ENCODE measurements at places on chromosomes 2 and 18.

- DNase-seq = no peak
These were observed 77.1 kb upstream of the SLC4A10 start for GRCh38 chr2:161547130-161547529.

GRCh38 chr2:128639693-128640092 is 321.0 kb upstream of the HS6ST1 start:
- no peak for DNase-seq

DNA sequence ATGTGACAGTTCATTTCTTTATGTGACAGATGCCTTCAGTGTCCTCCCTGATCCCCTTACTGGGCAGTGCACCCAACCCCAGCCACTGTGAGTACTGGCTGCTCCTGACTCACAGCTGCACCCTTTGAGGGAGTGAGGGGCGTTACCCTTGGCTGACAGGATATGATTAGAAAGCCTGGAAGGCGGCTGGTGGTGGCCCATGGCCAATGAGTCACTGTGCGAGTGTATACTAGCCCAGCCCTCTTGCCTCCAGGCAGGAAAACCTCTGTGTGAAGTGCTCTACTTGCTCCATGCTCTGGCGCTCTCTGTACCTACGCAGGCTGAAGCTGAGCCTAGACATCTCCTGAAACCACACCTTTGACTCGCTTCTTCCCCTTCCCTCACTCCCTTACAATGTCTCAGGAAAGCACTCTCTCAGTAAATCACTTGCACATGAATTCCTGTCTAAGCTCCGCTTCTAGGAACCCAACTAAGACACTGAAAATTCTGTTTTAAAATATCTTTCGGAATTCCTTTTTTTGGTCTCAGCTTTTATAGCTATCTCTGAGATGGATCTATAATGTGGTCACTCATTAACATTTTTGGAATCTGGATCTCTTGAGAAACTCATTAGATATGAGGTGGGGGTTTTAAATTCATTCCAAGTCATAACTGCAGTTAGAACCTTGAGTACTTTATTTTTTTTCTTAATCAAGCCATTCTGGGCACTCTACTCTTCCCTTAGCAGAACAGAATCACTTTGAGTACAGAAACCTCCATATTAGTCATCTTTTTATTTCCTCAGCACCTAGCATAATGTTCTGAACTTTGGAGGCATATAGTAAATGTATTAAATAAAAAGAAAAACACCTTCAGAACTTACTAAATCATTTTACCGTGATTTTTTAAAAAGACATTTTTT is 25.3 kb upstream of the STAM2 start:
- DNase-seq = no peak

GRCh38 chr2:71749671-71750101 is 296.3 kb downstream of the DYSF start:
- no peak for DNase-seq

DNA sequence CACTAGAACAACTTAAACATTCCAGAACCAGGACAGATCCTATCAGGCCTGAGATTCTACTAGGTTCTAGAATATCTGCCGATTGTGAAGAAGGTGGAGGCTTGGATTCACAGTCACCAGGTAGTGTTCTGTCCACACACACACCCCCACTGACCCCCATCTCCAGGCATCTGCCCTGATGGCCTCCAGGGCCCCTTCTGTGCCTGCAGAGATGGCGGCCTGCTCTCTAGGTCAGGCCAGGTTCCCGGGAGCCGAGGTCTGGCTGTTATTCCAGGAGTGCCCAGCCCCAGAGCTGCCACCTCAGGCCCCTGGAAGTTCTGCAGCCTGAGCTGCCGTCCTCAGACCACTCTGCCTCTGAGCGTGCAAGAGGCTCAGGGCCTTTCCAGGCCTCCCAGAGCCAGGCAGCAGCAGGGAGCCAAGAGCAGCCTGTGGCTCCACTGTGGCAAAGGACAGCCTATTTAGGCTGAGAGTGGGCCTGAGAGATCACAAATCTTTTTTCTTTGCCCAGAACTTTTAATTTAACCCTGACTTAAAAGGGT is 96.2 kb upstream of the ASAP2 start:
- DNase-seq = no peak

DNA sequence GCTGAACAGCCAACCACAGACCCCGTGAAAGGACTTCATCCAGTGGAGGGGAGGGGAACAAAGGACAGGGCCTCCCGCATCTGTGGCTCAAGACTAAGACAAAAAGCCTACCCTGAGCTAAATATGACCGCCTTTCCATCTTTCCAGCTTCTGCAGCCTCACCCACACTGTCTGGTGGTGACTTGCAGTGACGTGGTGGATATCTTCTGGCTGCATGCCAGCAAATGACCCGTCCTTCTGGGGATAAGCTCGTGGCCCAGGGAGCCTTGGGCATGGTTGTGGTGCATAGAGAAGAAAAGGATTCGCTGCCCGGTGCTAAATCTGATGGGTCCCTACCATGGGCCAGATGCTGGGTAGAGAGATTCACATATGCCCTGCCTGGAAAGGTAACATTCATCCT is 8.7 kb upstream of the NGEF start:
- no peak for DNase-seq

GRCh38 chr2:177225965-177226360 is 13.4 kb downstream of the HNRNPA3 start:
- DNase-seq = no peak

GRCh38 chr2:96161898-96162297 is 16.7 kb upstream of the DUSP2 start:
- DNase-seq = no peak

GRCh38 chr2:54372361-54372760 is 83.8 kb upstream of the SPTBN1 start:
- no peak for DNase-seq

DNA sequence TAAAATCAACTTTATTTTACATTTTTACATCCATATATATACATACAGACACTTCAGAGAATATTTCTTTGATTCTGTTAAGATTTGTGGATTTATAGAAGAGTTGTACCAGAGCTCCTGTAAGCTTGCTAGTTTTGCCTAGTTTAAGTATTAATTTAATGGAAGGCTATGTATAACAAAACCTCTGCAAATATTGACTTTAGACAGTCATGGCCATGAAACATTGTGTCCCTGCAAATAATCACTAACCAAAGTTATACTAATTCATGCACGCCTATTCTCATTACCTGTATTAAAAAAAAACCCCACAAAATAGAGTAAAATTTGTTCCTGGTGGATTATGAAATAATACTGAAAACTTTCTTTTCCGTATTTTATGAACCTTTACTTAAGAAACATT is 379.3 kb downstream of the CTNNA2 start:
- no peak for DNase-seq

GRCh38 chr2:234116010-234116409 is 65.5 kb downstream of the SPP2 start:
- DNase-seq = no peak

DNA sequence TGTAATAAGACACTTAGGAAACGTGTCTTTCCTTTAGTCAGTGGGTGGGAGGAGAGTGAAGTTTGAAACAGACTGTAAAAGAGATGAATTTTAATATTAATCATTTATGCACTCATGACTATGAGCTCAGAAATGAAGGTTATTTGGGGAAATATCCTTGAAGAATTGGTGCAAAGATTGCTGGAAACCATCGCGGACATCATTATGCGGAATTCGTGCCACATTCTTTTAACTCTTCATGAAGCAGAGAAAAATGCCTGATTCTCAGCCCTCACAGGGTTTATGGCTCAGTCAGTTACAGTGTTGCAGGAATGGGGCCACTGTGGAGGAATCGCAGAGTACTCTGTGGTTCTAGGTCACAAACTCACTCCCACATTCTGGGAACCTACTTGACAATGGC is 109.7 kb downstream of the RGPD3 start:
- no peak for DNase-seq

DNA sequence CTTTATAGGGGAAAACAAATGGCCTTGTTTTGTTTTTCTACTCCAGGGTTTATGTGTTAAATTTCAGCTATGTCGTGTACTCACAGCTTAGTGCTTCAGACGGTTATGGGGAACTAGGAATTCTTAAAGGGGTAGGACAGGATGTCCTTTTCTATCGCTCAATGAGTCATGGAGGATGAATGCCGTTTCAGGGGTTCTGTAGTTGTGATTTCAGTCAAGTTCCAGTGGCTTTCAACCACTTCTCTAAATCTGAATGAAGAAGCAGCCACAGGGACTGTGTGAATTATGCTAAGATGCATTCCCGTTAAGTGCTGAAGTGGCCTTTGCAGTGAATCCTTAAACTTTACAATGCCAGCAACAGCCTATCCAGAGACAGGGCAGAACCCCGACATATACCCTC is 1231.7 kb upstream of the ZEB2 start:
- no peak for DNase-seq

- no peak for DNase-seq
These were observed 40.2 kb upstream of the STAT4 start for GRCh38 chr2:191190861-191191552.

DNA sequence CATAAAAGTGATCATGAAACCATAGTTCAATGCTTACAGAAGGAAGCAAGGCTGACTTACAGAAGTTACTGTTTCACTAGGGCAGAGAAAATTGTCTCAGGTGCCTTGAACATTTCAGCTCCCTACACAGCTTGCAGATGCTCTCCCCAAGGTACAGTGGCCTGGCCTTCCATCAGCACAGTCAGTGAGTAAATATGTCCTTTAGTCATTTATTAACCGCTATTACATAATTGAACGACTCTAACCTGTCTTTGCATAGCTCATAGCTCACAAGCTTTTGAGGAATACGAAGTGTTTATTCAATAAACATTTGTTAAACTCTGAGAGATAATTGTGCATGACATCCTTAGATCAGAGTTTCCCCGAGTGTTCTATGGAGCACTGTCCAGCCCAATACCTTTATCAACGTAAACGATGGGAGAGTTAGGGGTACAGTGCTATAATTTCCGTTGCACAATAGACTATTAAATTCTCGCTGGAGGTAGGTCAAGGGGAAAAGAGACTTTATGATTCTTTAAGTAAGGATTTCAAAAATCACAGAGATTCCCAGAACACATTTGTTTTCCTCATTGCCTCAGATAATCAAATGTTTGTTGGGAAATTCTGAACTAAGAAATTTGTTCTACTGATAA is 677.8 kb downstream of the TSN start:
- DNase-seq = no peak

DNA sequence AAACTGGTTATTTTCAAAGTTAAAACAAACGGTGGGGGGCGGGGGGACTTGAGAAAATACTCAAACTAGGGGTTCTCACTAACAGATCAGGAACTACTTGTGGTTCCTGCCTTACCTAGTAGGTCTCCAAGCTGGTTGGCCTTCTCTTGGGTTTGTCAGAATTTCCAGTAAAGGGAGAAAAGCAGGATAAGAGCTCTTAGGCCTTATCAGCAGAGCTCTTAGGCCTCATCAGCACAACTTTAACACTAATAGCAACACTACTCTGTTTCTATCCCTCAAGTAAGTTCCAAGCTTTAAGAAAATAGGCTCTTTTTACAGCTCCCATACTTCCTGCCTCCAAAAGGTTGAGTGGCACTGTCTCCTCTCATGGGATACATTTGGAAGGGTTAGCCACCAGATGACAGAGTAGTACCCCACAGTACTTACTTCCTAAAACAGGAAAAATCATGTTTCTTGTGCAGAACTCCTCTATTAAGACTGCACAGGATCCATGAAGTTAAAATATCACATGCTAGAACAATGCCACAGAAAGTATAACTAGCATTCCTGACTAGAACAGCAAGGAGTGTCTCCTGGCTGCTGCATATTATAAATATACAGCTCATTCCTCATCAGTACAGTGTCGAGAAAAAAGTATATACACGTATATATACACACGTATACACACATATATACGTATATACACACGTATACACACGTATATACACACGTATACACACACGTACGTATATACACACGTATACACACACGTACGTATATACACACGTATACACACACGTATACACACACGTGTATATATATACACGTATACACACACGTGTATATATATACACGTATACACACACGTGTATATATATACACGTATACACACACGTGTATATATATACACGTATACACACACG is 6.1 kb downstream of the FBXO11 start:
- no peak for DNase-seq

DNA sequence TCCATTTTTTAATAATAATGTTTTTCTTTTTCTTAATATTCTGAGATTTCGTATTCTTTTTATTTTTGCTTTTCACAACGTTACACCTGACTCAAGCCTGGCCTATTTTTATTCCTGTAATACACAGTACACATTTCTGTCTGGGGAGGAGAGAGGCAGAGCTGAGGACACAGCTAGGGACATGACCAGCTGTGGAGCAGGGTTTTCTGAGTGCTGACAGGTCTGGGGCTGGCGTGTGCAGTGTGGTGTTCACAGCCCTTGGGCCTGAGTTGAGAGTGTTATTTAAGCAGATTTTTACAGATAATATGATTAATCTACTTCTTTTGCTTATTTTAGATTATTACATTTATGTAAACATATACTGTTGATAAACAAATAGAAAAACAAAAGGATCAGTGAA is 55.9 kb downstream of the ZAP70 start:
- DNase-seq = no peak

DNA sequence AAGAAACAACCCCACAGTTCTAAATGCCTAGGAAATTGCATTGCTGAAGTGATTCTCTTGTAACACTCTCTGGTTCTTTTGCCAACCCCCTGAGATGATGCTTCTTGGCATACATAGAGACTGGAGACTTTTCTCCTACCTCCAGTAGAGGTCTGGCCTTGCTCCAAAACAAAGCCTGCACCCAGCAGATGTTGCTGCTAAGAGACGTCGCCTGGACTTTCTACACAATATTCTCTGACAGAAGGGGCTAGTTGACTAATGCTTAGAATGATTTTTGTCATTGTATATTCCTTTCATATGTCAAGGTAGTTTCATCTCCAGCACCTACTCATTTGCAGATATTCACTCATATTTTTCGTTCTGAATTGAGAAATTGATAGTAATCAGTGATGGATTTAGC is 24.6 kb downstream of the SOWAHC start:
- no peak for DNase-seq

DNA sequence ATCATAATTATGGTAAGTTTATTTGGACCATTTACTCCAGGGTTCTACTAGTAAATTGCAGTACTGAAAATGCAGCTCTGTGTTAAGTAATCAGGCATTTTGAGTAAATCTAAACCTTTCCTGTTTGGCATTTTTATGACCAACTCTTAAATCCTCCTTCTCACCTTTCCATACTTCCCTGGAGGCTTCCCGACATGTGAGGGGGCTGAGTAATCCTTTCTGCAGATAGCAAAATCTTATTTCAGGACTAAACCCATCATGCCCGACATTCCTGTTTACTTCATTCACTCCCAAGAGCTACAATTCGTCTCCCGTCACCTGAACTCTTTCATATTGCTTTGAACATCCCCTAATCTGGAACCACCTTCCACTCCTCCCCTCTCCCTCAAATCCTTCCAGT is 296.6 kb downstream of the IKZF2 start:
- no peak for DNase-seq

All from cortex of kidney (tissue), 1 donor.